Retina (tissue), 1 donor: ENCODE measurements at places on chromosomes 5 and 9.

DNA sequence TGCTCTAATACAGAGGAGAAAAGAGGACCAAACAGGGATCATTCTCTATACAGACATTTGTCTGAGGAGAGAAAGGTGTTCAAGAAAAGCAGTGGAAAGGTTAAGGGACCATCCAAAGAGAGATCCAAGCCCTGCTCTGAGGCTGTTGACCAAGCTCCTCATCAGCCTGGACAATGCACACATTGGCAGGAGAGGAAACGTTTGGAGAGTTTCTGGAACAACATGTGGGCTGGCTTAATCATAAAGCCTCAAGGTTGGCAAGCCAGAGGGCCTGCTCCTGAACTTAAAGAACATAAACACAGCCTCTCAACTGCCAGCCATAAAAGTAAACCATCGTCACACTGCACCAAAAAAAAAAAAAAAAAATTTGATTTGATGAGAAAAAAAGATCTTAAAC is 184.4 kb upstream of the SLC12A2 start:
- DNase-seq = no peak

DNA sequence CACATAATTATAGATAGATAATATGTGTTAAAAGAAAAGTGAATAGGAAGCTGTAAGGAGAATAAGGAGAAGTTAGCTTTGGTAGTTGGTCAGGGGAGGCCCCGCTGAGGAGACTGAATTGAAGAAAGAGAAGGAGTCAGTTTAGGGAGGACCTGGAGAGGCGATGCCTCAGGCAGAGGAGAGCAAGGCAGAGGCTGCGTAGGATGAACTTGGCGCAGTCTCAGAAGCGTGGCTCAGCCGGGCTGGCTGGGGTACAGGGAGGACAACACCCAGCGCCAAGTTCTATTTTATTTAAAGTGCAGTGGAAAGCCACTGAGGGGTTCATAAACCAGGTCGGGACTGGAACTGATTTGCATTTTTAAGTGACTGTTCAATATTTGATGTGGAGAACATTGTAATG is 68.5 kb downstream of the PTCD2 start:
- no peak for DNase-seq

DNA sequence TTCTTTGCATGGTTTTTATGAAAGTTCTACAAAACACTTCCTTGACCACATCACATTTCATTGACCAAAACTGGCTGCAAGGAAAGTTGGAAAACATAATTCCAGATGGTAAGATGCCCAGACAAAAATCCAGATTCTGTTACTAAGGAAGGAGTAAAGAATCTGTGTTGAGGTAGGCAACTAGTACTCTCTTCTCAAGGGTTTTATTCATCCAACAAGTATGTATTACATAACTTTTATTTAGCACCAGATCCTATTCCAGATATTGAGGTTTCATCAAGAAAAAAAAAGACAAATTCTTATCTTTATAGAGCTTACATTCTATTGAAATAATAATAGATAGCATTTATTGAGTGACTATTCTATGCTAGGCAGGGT is 43.2 kb upstream of the UGCG start:
- DNase-seq = no peak

DNA sequence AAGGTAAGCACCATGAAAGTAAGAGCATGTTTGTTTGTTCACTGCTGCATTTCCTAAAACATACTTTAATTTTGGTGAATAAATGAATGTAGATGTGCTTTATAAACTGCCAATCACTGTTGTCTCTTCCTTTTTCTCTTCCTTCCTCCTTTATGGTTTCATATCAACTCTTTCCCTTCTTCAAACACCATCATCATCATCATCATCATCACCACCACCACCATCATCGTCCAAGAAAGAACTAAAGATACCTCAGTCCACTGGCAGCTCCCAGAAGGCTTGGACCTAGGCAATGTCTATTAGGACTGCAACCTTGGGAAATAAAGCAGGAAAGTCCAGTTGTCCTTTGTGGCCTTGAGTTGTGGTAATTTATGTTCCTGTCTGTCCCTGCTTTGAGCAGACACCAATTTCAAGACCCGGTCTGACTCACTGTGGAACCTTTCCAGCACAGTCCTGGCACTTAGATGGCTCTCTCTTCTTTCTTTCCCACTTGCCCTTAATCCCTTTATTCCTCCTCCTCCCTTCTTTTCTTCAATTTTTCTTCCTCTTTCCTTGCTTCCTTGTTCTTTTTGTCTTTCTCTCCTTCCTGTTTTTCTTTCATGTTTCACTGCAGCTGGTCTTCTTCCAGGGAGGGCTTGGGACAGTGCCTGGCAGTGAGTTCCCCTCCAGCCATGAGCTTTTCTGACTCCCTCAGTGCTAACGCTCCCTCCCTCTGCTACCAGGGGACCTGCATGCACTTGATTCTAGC is 99.3 kb downstream of the ANGPTL2 start:
- no peak for DNase-seq

GRCh38 chr9:130995086-130996011 is 13.6 kb upstream of the LAMC3 start:
- DNase-seq = peak; percentile 91

- DNase-seq = no peak
These were observed 190.2 kb upstream of the NR3C1 start for GRCh38 chr5:143593723-143594122.

GRCh38 chr5:1065143-1065750 is 46.6 kb downstream of the SLC12A7 start:
- no peak for DNase-seq

GRCh38 chr9:130289711-130290241 is 24.2 kb downstream of the HMCN2 start:
- no peak for DNase-seq

GRCh38 chr9:33988219-33988890 is 60.3 kb downstream of the UBAP2 start:
- no peak for DNase-seq

- DNase-seq = no peak
These were observed 1771.7 kb upstream of the CDH9 start for GRCh38 chr5:28809811-28810750.

GRCh38 chr5:135964670-135965320 is 10.0 kb upstream of the LECT2 start:
- DNase-seq = no peak

- DNase-seq = no peak
These were observed 606.4 kb upstream of the RORB start for GRCh38 chr9:73890685-73891277.

DNA sequence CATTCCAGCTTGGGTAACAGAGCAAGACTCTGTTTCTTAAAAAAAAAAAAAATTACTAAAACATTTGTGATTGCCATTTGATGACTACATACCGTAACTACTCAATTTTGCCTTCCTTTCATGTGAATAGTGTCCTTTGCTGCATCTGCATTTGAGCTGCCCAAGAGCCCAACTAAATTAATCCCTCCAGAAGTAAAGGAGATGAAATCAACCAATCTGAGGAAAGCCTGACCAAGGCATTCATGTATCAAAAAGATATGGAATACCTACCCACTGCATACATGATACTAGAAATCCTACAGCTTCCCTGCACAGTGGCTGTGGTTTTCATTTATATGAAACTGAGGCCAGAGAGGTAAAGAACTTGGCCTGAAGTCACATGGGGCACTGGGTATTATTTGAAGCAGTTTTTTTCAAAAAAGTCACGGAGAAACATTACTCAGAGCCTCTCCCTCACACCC is 177.5 kb downstream of the AOPEP start:
- DNase-seq = no peak

- no peak for DNase-seq
These were observed 13.8 kb upstream of the ISOC1 start for GRCh38 chr5:129080766-129081165.

- no peak for DNase-seq
These were observed 743.9 kb downstream of the NR2F1-AS1 start for GRCh38 chr5:92836855-92837755.

DNA sequence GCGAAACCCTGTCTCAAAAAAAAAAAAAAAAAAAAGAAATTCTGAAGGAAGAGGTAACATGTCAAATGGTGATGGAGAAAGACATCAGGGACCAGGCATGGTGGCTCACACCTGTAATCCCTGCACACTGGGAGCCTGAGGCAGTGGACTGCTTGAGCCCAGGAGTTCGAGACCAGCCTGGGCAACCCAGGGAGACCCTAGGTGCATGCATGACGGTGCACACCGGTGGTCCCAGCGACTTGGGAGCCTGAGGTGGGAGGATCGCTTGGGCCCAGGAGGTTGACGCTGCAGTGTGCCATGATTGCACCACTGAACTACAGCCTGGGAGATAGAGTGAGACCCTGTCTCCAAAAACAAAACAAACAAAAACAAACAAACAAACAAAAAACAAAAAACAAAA is 1.8 kb downstream of the ISCA1 start:
- no peak for DNase-seq

GRCh38 chr9:109771087-109771486 is 8.9 kb upstream of the PALM2AKAP2 start:
- no peak for DNase-seq

- no peak for DNase-seq
These were observed 13.6 kb upstream of the SPARC start for GRCh38 chr5:151700296-151700695.

DNA sequence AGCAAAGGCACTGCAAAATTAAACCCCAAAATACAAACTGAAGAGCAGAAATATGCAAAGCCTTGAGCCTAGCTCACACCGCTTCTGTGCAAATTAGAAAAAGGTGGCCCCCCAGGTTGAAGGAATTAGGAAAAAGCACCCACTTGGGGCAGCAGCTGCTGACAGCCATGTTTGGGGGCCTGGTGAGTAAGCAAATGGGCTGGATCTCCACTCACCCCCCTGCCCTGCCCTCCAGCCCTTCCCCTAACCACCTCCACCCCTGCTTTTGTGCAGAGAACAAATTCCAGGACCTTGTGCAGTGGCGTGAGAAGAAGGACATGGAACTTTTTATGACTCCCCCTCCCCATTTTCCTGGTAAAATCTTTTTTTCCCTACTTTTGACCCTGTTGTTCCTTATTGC is 92.0 kb upstream of the DNAH5 start:
- no peak for DNase-seq

DNA sequence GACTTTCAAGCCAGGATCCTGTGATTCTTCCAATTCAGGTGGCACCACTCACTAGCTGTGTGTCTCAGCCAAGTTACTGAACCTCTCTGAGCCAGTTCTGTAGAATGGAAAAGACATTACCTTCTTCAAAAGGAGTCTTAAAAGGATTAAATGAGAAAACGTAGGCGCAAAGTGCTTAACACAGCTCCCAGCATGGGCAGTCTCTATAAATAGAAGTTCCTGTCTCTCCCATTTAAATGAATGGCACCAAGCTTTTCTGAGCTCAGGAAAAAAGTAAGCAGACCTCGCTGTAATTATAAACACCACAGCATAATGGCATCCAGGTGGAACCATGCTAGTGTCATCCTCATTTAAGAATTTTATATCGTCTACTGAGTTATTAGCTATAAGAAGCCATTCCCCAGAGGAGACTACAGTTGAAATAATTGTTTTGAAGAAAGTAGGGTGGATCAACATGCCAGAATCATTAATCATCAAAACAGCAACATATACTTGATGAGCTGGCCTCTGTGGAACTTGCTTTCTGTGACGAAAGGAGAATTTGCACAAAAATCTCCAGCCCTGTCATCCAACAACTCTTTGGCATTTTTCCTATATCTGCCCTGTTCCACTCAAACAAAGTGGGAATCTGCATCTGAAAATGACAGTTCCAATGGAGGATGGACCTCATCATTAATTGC is 188.9 kb downstream of the SPOCK1 start:
- no peak for DNase-seq

DNA sequence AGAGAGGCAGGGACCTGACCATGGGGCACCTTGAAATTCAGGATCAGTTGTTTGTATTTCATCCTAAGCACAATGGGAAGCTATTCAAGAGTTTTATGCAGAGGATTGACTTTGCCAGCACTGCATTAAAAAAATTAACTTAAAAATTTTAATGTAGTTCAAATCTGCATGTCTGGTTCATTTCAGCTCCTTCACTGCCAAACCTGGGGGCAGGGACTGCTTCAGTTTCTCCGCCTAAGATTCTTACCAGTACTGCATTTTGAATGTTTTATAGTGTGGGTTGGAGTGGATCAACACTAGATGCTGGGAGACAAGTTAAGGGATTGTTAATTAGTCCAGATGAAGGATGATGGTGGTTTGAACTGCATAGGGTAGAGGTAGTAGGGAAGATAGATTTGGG is 15.7 kb upstream of the MSMP start:
- no peak for DNase-seq

- no peak for DNase-seq
These were observed 90.6 kb downstream of the RALGPS1 start for GRCh38 chr9:127004946-127005769.

DNA sequence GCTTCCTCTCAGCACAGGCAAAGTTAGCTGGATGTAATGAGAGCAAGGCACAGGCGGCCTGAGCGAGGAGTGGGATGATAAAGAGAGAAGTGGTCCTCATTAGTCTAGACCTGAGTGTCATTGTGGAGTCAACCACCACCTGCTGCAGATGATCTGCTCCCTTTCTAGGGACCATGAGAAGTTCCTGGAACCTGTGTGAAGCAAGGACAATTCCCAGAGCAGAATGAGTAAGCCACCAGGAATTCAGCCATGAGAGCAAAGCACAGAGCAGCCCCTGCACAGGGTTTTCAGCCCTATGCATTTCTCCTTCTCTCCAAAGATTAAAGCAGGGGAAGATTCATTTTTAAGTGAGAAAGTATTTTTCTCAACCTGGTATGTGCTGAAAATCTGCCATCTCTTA is 146.8 kb upstream of the SPEF2 start:
- no peak for DNase-seq

- DNase-seq = peak; percentile 22
These were observed 241.9 kb downstream of the SAXO1 start for GRCh38 chr9:18791074-18791473.

DNA sequence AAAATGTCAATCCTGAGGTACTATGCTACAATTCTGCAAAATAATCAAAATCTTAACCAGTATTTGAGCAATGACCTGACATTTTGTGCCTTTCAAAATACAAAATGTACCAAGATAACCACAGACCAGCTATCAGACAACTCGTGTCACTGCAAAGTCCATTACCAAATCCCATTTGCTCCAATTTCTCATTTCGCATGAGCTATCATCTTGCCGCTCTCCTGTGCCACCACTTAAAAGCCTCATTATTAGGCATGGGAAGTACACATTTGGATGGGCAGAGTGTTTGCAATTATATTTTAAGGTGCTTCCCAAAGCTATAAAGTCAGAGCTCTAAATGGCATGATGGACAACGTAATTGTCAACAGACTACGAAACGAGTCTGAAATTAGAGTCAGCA is 205.2 kb downstream of the AGTPBP1 start:
- no peak for DNase-seq

DNA sequence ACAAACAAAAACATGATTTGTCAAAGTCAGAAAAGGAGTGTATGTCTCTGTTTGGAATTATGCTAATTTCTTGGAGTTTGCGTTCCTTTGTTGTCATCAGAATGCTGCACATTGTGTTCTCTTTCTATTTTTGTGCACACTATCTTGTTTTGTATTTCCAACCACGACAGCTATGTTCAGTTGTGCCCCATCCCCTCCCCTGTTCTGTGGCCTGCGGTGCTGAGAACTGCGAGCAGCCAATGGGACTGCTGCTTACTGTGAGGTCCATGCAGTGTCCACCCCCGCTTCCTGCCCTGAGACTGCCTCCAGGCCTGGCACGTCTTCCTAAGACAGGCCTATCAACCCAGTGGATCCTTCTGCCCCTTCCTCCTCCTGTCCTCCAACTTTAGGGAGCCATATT is 76.8 kb downstream of the PALM2AKAP2 start:
- DNase-seq = no peak

GRCh38 chr5:4837489-4838058 is 302.6 kb upstream of the ADAMTS16 start:
- DNase-seq = no peak

- no peak for DNase-seq
These were observed 39.0 kb upstream of the DEPDC1B start for GRCh38 chr5:60738933-60739332.

GRCh38 chr5:129001841-129002526 is 36.7 kb downstream of the SLC27A6 start:
- DNase-seq = peak; percentile 8
